H7 (cell line): ENCODE measurements at places on chromosomes 5 and 9. TPM values are rescaled to one million over a fixed set of nuclear protein-coding genes. Genes with fewer than 3 reads are reported as not detected.

The FBXO10 gene
- 13.3 and 17.4 TPM in 2 replicates for total RNA-seq

The FOXD4L6 gene
- total RNA-seq, result not detected in 2 replicates

DNA sequence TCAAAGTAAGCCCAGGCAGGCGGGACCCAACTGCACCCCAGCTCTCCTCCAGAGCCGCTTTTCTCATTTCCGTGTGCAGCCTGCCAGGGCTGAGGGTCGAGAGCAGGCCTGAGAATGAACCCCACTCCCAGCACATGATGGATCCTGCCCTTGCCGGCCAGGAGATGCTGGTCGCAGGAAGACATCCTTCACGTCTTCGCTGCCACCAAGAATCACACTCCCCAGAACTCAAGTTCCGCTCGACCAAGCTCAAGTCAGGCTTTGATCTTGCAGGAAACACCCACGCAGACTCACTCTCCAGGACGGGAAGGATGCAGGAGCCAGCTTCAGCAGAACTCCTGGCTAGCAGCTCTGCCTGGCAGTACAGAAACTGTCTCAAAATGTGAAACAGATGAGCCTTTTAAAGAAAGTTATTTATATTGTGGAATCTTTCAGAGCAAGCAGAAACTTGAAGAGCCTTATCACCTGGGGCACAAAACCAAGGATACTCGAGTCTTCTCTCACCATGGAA lies 102.4 kb downstream of the ROR2 start:
- no peak for DNase-seq

- DNase-seq, result no peak
These were observed 11.2 kb upstream of the ANXA6 start for GRCh38 chr5:151168602-151169344.

- no peak for DNase-seq
These were observed 6.2 kb upstream of the OLFM1 start for GRCh38 chr9:135081264-135081660.

DNA sequence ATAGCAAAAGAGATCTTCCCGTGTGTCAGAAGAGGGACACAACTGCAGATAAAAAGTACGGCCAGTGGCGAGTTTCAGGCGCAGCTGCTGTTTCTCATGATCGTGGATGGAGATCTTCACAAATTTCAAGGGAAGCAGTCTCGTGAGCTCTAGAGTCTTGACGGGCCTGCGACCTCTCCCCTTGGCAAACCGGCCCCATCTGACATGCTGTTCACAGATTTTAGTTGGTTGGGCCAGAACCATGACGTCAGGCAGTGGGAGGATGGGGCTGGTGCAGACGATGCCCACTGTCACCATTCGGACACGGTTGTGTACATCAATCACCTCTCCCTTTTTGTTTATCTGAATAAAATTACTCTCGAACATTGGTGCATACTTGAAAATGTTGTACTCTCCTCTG lies 396 bp downstream of the GARIN3 start:
- no peak for DNase-seq
